ENCODE measurements at places on chromosomes 7 and 10.

DNA sequence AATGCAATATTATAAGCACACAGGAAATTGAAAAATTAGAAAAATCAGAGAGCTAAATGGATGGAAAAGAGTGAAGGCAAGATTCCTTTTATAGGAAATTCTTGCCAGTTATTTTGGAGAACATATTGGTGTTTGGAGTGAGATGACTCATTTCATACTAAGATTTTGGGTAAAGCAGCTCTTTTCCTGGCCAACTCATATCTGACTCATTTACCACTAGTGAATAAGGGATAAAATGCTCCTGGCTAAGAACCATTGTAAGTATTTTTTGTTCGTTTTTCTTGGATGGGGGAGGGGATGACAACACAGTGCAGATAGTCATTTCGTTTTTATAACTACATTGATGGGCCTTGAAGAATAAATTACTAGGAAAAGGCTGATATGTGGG is 139.3 kb downstream of the TWIST1 start:
- DNase-seq, result no peak

DNA sequence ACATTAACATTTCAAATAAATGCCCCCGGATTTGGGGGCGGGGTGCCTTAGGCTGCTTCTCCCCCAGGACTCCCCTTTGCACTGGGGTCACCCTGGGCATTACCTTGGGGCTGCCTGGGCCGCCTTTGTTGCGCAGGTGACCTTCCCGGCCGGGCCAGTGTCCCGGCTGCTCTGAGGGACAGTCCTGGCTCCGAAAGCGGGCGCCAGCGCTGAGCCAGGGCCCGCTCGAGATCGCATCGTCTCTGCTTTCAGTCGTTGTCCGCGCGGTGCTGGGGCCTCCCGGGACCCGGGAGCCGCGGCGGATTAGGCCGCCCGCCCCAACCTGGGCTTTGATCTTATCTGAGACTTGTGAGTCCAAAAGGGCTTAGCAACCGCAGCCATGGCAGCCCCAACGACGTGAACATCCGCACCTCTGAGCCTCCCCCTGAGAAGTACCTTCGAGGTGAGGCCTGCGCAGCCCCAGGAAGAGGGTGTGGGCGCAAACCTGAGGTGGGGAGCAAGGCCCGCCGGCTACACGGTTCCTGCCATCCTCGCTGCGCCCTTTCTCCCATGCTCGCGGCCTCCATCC is 14.8 kb upstream of the WAPL start:
- peak; percentile 45 for DNase-seq

DNA sequence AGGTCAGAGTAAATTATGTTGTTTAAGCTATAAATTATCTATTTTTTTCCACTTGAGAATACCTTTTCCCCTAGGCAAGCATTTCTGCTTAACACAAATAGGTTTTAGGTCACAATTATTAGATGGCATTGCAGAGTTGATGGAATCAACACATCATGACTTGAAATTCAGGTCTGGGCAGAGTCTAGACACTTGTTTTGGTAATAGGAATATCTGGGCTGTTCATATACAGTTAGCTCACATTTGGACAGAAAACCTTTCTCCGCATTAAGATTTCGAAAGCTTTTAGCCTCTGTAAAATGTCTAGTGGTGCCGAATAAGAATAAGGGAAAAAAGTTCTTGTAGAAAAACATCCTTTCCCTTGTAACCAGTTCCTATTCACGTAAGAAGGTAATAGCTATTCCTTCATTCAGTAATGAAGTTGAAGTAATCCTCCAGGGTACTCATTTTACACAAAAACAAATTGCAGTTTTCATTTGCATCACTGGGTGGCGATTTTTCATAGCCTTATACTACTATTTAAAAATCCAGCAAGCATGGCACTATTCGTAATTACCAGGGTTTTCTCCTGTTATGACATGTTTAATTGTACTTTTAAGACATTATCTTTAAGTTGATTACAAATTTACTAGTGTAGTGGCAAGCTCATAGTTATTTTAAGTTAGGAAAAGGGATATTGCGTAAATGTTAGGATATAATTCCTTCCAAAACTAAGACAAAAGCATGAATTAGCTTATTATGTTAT is 37.0 kb downstream of the RPA3 start:
- peak; percentile 5 for DNase-seq

- no peak for DNase-seq
Measured at GRCh38 chr10:598415-599170, 90.9 kb downstream of the DIP2C start.

GRCh38 chr7:66751945-66752344 is 11.4 kb downstream of the RABGEF1 start:
- no peak for DNase-seq

DNA sequence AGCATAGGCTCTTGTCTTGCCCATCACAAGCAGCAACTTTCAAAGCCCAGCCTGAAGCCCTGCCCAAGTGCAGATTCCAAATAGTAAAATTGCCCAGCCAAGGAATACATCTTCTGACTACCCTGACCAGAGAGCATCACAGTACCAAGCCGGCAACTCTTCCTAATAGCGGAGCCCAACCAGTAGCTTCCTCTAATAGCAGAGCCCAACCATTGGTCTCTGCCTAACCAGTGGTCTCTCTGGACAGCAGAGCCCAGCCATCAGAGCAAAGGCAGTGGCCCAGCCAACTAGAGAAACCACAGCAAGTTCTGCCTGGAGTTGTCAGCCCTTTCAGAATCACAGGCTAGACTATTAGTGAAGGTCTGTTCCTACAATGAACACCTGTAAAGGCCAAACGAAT is 285.6 kb downstream of the HGF start:
- no peak for DNase-seq

DNA sequence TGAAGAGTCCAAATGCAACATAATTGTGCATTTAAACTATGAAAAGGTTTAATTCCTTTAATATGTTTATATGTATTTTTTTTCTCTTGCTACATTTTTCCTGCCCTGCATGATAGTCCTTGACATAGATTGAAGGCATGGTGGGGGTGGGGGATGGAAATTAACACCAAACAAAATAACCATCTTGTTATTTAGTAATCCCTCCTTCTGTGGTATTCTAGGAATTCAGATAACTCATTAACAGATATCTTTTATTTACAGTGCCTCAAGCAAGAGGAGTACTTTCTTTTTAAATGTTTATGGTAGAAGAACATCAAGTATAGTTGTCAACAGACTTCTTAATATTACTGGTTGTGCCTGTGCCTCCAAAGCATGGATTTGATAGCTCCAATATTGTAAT is 337.6 kb upstream of the SEMA3A start:
- no peak for DNase-seq

- DNase-seq, result no peak
Measured at GRCh38 chr10:68083953-68084352, 8.9 kb upstream of the HERC4 start.

DNA sequence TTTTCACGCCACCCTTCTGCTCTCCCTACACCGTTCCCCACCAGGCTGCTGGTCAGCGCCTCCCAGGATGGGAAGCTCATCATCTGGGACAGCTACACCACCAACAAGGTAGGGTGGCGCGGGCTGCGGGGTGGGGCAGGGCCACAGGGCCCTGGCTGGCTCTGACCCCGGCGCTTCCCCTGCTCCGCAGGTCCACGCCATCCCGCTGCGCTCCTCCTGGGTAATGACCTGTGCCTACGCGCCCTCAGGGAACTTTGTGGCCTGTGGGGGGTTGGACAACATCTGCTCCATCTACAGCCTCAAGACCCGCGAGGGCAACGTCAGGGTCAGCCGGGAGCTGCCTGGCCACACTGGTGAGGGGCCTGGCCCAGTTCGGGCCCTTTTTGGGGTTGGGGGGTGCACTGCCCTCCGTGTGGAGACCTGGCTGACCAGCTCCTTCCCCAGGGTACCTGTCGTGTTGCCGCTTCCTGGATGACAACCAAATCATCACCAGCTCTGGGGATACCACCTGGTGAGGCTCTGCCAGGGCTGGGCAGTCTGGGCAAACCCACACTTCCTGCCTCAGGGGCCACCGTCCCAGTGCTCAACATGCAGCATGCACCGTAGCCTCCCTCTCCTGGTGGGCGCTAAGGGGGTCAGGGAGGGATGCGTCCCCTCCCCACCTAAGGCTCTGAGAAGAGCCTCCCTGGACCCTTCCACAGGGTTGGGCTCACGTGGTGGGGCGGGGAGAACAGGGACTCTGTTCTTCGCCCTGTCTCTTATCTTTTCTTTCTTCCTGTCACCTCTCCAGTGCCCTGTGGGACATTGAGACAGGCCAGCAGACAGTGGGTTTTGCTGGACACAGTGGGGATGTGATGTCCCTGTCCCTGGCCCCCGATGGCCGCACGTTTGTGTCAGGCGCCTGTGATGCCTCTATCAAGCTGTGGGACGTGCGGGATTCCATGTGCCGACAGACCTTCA is 4.0 kb downstream of the GNB2 start:
- no peak for DNase-seq

DNA sequence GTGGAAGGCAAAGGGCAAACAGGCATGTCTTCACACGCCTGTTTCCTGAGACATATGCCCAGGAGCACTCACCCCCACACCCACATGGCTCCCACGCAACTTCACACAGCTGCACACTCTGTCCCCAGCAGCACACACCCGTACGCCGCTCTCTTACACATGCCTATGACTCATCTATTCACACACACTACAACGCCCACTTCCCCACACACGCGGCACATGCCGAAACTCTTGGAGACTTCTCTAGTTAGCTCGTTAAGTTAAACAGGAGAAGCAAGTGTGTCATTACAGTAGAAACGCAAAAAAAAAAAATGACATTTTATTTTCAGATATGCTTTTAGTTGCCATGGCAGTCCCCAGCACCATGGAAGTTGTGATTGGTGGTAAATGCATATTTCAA is 6.7 kb downstream of the CALN1 start:
- DNase-seq, result peak; percentile 37

DNA sequence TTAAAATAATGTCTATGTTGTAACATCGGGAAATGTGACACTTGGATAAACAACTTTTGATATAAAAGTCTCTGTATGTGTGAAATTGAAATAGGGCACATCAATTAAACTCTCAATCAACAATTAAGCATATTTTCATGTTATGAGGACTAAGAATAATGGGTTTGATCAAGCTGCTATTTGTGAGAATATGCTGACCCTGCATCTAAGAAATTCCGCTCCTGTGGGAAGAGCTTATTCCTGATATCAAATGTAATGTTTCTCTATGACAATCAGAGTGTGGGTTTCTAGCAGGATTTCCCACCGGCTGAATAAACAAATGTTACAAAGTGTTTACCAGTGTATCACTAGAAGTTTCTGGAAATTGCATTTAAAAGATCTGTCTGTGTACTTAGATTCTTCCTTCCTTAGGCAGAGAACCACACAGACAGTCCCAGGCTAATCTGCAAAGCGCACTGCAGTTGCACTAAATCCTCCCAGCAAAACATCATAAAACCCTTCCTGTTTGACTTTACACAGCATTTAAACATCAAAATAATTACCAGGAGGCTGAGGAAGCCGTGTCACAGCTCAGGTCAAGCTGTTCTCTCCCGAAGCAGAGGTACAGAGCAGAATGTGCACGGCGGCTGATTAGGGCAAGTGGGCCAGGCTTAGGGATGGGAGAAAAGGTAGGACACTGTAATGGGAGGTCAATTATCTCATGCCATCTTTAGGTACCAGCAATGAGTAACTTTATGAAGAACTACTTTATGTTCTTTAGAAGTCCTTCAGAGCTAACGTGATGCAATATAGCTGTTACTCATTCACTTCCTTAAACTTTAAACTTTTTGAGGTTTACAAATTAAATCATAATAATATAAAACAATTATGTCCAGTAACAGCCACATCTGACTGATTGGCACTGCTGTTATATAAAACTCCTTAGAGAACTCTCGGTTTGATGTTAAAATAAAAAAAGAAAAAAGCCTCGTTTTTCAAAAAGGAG is 109.1 kb upstream of the CTTNBP2 start:
- DNase-seq, result no peak

DNA sequence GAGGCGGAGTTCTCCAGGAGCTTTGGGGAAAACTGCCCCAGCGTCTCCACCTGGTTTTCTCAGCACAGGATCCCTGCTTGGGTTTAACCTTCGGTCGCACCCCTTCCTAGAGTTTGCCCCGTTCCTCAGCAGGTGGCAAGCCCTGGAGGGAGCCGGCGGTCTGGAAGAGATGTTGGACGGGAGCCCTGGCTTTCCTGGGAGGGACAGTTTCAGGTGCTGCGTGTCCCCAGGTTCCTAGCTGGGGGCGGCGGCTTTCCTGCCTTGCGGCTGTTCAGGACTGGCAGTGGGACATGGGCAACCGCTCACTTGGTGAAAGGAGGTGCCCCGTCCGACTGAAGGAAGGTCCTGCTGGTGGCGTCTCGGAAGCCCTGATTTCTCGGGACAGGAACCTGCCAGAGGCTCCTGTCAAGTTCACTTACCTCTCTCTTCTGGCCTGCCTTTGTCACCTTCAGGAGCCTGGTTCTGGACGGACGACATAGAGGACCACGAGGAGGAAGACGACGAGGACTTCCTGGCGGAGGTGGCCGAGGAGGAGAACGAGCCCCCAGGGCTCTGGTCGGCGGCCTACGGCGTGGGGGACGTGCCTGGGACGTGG is 14.8 kb downstream of the ZNF316 start:
- no peak for DNase-seq

- no peak for DNase-seq
Measured at GRCh38 chr7:29924006-29924405, 65.6 kb downstream of the SCRN1 start.

- DNase-seq, result no peak
Measured at GRCh38 chr7:151131224-151131591, 36.3 kb downstream of the GBX1 start.

- DNase-seq, result no peak
Measured at GRCh38 chr10:15363031-15363430, 8.1 kb downstream of the FAM171A1 start.

GRCh38 chr7:124765401-124766352 is at the start of gene GPR37:
TSS of gene GPR37 (minus strand) at chr7:124765792. CDS start at chr7:124764976, 816 bp downstream.
- peak; percentile 21 for DNase-seq

- DNase-seq, result no peak
Measured at GRCh38 chr7:37684927-37685326, 1.4 kb downstream of the GPR141 start.

- no peak for DNase-seq
Measured at GRCh38 chr10:57627642-57628178, 640.0 kb downstream of the IPMK start.

DNA sequence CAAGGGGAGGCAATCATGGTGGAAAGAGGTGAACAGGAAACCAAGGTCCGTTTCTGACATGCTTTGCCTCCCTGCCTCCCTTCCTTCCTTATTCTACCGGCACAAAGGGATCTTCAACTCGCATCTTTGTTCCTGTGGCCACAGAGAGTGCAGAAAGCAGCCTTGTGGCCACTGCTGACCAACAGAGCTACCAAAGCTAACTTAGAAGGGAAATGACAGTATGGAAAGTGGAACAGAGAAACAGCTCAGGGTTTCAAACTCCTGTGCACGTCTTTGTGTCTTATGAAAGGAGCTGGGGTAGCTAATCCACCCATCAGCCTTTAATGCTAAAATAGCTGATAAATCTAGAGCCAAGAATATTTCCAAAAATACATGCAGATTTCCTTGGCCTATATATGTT is 588.0 kb downstream of the SORCS1 start:
- no peak for DNase-seq

GRCh38 chr10:71349406-71349805 is 30.3 kb downstream of the SLC29A3 start:
- DNase-seq, result no peak

- DNase-seq, result no peak
Measured at GRCh38 chr10:52665821-52666220, 106.8 kb downstream of the MBL2 start.
